ENCODE measurements at places on chromosomes 16 and 17.

DNA sequence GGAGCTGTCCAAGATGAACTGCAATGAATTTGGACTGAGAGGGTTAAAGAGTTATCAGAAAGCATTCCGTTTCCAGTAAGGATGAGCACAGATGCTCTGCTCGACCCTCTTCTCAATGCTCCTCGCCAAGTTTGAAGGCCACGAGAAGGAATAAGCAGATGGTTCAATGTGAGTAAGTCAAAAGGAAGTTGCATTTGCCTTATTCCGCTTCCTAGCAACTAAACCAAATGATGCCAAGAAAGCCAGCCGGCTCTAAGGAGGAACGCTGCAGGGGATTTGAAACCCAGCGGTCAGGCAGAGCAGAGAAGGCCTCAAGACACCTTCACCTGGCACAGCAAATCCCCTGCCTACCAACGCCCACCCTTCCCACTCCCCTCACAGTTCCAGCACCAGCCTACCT, 52.1 kb upstream of the CNEP1R1 start:
- DNase-seq = no peak

DNA sequence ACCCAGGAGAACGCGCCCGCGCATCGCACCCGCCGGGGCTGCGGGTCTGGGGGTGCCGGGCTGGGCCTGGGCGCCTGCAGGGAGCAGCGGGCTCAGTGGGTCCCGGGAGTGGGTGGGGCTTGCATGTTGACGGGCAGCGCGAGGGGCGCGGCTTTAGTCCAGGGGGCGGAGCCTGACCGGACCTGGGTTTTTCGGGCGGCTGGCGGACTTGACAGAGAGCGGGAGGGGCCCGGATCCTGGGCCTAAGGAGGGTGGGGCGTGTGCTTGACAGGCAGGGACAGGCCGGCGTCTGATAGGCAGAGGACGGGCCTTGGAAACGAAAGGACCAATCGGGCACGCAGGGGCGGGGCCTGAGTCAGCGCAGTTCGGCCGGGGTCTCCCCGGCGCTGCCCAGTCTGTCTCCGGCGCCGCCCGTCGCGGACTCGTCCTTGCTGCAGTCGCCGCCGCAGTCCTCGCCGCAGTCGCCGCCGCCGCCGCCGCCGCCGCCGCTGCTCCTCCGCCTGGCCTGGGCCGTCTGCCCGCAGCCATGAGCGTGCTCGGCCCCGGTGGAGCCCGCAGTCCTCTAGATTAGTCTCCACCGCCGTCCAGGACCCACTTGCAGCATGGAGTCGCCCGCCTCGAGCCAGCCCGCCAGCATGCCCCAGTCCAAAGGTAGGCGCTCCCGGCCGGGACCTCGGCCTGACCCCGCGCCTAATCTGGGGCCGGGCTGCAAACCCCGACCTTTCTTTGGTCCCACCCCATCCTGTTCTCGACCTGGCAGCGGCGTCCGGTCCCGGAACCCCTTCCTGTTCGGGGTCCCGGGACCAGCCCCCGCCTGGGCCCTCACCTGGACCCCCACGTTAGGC, at the start of gene MAP2K3:
TSS of gene MAP2K3 (plus strand) at position 393 of the 845 bp plus-strand sequence. CDS start at position 603, 210 bp downstream.
- peak; percentile 97 for DNase-seq

- no peak for DNase-seq
These were observed 2.6 kb downstream of the HSD17B2 start for GRCh38 chr16:82037666-82038065.

GRCh38 chr16:85594978-85595661, 18.0 kb upstream of the GSE1 start:
- no peak for DNase-seq

- no peak for DNase-seq
These were observed 194.9 kb downstream of the RBFOX3 start for GRCh38 chr17:79415909-79416308.

- DNase-seq = no peak
These were observed 2.7 kb downstream of the WDR90 start for GRCh38 chr16:651844-652243.

DNA sequence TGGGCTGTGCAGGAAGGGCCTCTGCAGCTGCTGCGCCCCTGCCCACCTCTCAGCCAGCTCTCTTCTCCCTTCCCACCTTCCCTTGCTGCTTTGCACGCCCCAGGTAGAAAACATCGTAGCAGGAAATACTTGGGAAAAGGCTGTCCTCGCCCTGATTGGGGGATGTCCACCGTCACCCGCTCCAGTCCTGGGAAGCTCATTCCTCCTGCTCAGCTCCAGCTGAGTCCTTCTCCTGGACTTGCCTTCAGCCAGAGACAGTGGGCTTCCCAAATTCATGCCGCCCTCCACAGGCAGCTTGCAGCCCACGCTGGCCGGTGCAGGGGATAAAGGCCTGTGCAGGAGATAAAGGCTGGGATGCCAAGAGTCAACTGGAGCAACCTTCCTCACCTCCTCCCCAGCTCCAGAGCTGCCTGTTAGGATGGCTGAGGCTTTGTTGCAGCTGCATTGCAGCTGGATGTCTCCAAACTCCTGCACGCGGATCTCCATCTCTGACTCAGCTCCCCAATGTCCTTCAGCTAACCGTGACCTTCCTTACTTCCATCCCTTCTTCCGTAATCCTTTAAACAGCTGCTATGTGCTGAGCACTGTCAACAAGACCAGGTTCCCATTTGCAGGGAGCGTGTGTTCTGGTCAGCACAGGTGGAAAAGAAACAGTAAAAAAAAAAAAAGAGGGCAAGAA, 402.0 kb upstream of the TNRC6C start:
- no peak for DNase-seq

- no peak for DNase-seq
These were observed 4.1 kb downstream of the NXN start for GRCh38 chr17:975371-975915.

GRCh38 chr17:4573669-4574068, 10.7 kb upstream of the SMTNL2 start:
- no peak for DNase-seq

GRCh38 chr17:2690165-2691068, 21.1 kb downstream of the CLUH start:
- no peak for DNase-seq

GRCh38 chr16:47019568-47019967, 46.1 kb upstream of the DNAJA2 start:
- no peak for DNase-seq

DNA sequence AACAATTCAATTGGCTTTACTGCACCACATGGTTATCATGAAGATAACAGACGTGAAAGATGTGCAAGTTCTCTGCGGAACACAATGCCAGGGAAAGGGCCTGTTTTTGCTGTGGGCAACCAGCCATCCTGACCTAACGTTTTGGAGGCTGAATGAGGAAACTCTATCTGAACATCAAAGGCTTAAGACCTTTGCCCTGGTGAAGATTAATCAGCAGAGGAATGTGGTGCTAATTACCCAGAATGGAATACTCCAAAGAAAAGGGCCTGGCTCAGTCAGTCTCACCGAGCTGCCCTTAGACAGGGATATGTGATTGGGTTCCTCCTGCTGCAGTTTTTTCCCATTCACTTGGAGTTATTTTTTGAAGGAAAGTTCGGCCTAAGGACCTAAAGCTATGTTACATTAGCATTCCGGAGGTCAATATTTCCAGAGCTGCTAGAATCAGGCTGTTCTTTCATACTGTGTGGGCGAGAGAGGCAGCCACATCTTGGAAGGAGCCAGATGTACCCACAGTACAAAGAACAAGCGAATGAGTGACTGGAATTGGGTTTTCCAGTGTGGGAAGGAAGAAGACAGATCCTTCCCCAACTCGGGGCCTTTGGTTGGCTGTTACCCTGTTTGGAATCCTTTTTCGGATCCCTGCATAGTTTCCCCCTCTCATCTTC, 15.5 kb downstream of the ASIC2 start:
- DNase-seq = no peak

- peak; percentile 47 for DNase-seq
These were observed 8.1 kb upstream of the DNASE1 start for GRCh38 chr16:3646348-3646920.

GRCh38 chr16:67992661-67993206, 6.5 kb downstream of the DPEP2 start:
- no peak for DNase-seq

- no peak for DNase-seq
These were observed 1.7 kb downstream of the ZNF469 start for GRCh38 chr16:88384222-88385111.

GRCh38 chr16:87964049-87964659, 12.9 kb downstream of the BANP start:
- DNase-seq = no peak

DNA sequence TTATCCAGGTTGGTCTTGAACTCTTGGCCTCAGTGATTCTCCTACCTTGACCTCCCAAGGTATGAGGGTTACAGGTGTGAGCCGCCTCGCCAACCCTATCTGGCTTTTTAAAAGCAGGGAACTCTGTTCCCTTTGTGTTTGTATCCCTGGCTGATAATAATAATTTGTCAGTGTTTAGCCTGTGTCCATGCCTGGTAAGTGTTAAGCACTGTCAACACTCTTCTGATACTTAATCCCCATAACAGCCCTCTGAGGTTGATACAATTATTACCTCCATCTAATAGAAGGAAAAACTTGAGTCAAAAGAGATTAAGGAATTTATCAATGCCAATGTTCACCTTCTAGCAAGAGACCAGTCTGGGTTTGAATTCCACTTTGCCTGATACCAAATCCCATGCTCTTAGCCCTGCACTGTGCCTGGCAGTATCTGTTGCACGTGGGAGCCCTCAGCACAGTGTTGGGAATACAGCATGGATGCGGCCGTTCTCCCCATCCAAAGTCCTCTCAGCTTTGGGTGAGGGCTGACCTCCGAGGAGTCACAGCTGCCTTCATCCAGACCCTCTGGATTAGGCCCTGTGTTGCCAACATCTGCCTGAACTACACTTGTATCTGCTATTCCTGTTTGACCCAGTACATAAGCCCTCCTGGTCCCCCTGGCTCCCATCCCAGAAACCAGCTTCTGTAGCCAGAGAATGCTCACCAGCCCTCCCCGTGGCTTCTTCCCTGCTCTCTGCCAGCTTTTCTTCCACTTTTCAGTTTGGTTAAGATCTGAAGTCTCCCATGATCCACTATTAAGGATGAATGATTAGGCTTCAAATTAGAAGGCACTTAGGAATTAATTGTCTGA, 335.6 kb upstream of the ASIC2 start:
- DNase-seq = no peak

DNA sequence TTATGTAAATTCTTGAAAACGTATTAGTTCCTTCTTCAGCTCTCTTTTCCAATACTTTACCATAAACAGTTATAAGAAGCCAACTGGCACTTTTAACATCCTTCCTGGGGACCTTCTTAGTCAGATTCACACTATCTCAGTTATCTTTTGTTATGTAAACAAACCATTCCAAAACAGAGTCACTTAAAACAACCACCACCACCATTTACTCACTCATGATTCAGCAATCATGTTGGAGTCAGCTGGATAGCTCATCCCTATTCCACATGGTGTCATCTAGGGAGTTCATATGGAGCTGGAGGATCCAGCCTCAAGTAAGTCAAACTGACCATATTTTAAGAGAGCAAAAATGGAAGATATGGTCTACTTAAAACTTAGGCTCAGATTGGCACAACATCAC, 240.3 kb upstream of the IRX3 start:
- no peak for DNase-seq

DNA sequence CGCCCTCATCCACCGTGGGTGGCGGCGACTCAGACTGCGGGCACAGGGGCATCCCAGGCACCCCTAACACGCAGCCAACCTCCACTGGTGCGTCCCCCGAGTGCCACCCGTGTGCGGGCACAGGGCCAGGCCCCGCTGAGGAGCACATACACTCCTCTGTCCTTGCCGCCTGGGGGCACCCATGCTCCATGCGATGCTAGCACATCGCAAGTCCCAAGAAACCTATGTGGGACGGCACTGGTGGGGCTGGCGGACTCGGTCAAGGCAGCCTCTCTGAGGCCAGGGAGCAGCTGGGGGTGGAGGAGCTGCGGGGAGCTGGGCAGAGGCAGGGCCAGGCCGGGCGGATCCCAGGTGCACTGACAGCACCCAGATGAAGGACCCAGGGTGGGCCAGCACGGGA, 4.0 kb downstream of the ZNF598 start:
- DNase-seq = no peak

DNA sequence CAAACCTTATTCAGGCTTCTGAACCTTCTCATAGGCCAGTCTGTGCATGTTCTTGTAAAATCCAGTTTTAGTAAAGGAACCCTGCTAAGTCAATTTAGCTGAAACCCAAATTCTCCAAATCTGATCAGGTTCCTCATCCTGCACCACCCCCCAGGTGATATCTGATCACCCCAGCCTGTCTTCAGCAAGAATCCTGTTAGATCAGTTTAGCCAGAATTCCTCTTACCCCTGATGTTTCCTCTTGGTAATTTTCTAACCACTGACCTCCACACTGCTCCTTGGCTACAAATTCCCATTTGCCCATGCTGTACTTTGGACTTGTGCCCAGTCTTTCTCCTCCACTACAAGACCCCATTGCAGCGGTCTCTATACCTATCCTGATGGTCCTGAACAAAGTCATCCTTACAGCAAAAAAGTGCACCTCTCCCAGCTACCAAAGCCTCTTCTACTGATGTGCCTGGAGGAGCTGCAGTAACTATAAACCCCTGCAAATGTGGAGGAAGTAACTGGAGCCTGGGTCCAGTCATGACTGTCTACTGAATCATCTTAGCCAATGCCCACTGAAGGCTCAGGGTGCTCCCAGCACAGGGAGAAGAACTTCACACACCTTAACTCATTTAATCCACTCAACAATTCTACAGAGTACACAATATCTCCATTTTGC, 23.8 kb downstream of the TEX14 start:
- no peak for DNase-seq

DNA sequence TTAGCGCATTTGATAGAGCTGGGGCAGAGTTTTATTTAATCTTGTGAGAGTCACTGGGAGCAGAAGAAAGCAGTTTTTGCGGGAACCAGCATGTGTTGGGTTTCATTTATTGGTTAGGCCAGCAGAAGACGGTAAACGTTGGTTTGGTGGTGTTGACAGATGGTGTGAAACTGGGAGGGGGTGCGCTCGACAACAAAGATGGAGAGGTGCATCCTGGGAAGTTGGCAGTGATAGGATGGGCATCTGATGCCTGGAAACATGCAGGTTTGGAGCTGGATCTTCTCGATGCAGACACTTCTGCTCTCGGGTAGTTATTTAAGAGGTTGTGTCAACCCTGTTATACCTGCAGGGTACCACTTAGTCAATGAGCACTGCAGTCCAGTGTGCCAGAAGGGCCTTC, 24.9 kb upstream of the CLEC18A start:
- DNase-seq = no peak

DNA sequence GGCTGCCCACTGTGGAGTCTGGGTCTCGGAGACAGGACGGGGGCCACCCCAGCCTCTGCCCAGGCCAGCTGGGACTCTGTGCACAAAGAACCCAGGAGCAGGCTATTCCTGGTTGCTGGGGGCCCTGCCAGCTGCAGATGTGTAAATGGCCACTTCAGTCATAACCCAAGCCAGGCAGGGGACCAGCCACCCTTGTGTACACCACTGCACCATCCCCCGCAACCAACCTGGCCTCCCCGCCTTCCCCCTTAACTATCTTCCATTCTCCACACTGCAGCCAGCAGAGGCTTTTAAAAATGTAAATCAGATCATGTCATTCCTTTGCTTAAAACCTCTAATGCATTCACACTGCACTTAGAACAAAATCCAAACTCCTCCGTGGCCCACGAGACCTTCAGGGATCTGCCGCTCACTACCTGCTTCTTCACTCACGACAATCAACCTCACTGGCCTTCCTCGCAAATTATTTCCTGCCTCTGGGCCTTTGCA, 28.3 kb downstream of the RTN4RL1 start:
- DNase-seq = no peak

- no peak for DNase-seq
These were observed 30.7 kb downstream of the CCR7 start for GRCh38 chr17:40534371-40535189.

GRCh38 chr17:32899236-32900013, 22.5 kb upstream of the MYO1D start:
- DNase-seq = no peak

- no peak for DNase-seq
These were observed 147.4 kb downstream of the SEC14L1 start for GRCh38 chr17:77288115-77288619.

Data from NCI-H345 (cell line).